CD4-positive, alpha-beta T cell treated with Interleukin-6 for 4 hours (primary cell): ENCODE measurements at places on chromosomes 5 and 9.

- DNase-seq: no peak
Observed at GRCh38 chr5:140134277-140134935, 8.7 kb downstream of the IGIP start.

DNA sequence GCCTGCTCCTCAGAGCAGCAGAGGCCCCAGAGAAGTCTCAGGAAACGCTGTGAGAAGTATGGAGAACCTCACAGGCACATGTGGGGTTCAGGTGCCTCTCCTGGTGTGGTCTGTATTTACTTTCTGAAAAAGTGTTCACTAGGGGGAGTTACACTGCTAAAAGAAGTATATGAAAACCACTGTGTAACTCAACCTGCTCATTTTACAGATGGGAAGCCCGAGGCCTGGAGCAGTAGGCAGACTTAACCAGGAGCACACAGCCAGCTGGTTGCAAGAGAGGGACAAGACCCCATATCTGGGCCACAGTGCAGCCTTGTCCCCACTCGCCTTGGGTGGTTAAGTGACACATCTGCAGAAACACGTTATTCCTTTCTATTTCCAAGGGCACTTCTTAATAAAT lies 112.8 kb upstream of the SAP30L start:
- DNase-seq: no peak

DNA sequence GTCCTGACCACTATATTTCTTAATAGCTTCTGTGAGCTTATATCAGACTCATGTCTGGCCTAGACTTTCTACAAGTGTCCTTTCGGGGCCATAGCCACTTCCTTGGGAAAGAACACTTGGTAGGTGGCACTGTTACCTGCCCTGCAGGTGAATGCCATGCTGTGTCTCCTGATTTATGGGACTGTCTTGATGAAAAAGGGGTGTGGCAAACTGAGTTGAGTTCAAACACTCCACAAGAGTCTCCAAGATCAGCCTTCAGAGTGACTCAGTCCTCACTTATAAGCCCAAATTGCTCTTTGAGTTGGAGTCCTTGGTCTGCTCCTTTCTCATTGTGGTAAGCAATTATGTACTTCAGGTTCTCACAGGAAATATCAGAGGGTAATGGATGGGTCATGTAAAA lies 9.9 kb upstream of the ANKHD1 start:
- DNase-seq: no peak

- DNase-seq: no peak
Observed at GRCh38 chr5:142590451-142591231, 95.2 kb downstream of the FGF1 start.

GRCh38 chr9:109117856-109118807 lies 1.6 kb downstream of the TMEM245 start:
- DNase-seq: peak; percentile 68

GRCh38 chr5:53029608-53030007 lies 40.5 kb downstream of the ITGA2 start:
- DNase-seq: no peak

- peak; percentile 39 for DNase-seq
Observed at GRCh38 chr5:50727149-50727496, 60.7 kb downstream of the PARP8 start.

- no peak for DNase-seq
Observed at GRCh38 chr5:76691467-76692273, 24.3 kb upstream of the F2R start.

GRCh38 chr9:20178197-20178596 lies 389.4 kb upstream of the SLC24A2 start:
- no peak for DNase-seq

DNA sequence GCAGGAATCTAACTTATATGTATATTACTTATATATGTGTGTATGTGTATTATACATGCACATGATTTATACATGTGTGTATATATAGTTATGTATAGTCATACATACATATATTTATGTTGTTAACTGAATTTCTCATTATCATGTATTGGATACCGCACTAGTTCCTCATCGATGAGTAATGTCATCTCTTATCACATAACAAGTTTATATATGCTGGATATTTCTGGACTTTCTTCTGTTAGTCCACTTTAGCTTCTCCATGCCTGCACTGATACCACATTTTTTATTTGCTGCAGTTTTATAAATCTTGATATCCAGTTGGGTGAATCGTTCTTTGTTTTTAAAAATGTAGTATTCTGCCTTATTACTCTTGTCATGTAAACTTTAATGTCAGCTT lies 50.2 kb downstream of the APC start:
- DNase-seq: no peak

GRCh38 chr5:32314658-32315057 lies 1.9 kb upstream of the MTMR12 start:
- DNase-seq: no peak

- no peak for DNase-seq
Observed at GRCh38 chr5:138489683-138490061, 24.4 kb downstream of the EGR1 start.

GRCh38 chr5:136212252-136212721 lies 19.3 kb upstream of the SMIM32 start:
- peak; percentile 50 for DNase-seq

- DNase-seq: no peak
Observed at GRCh38 chr5:43074987-43075318, 34.8 kb upstream of the ANXA2R start.

GRCh38 chr5:88108490-88109279 lies 160.0 kb downstream of the TMEM161B start:
- no peak for DNase-seq

GRCh38 chr5:60916646-60917045 lies 28.2 kb downstream of the ERCC8 start:
- no peak for DNase-seq

DNA sequence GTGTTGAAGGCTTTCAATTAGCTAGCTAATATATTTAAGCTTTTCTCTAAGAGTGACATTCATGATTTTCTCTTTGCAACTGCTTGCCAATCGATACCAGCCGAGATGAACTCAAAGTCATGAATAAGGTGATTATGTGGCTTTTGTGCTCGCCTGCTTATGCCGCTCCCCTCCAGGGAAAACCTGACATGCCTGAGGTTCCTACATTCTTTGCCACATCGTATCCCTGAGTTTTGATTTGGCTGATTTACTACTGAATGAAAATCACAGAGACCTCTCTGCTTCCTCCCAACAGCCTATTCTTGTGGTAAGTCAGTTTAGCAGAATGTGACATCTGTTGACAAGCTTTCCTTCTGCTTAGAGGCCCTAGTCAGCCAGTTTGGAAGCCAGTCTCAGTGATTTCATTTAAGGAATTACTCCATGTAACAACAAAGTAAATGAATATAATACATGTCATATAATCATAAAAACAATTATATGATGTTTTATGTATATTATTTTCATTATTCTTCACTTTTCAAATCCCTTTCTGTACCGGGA lies 513.4 kb downstream of the CSNK1G3 start:
- DNase-seq: no peak

GRCh38 chr9:19441730-19442129 lies 32.9 kb downstream of the ACER2 start:
- no peak for DNase-seq

DNA sequence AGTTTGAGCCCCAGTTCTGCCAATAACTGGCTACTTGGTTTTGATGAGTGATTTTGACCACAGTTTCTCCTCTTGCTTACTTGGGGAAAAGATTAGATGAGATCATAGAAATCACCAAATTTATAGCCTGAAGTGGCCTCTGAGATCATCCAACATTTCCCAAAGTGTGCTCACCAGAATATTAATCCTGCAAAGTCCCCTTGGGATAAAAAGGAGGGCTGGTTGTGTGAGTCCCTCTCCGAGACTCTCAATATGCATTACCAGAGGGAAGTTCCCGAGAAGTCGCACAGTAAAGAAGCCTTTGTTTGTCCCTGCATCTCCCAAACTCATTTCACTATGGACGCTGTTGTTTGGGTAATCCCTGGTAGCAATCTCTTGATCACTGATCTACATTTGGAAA lies 88.4 kb upstream of the ADRA1B start:
- DNase-seq: no peak

GRCh38 chr5:84292788-84293653 lies 91.7 kb downstream of the EDIL3 start:
- no peak for DNase-seq

DNA sequence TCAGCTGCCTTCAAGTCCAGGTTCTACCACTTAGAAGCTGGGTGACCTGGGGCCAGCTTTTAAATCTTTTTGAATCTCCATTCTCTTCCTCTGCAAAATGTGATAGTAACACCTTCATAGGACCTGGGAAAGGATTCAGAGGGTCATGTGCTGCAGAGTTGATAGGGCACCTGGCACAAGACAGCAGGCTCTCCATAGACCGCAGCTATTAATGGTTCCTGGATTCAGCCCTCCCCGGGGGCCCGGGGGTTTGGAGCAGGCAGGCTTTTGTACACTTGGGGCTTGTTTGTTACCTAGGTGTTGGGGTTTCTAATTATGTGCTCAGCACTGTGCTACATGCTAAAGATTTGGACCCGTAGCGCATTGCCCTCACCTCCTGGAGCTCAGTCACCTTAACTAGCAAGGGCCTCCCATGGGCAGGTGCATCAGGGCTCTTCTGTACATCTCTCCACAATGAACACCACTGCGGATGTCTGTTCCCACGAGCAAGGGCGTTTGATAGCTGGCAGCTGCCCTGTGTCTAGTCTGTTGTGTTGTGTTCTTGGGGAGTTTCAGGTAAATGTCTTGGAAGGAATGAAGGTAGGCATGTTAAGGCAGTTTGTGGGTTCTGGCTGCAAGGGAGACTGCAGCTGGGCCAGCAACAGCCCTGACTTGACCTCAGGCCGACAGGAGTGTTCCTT lies 12.1 kb downstream of the PRRC2B start:
- peak; percentile 45 for DNase-seq

DNA sequence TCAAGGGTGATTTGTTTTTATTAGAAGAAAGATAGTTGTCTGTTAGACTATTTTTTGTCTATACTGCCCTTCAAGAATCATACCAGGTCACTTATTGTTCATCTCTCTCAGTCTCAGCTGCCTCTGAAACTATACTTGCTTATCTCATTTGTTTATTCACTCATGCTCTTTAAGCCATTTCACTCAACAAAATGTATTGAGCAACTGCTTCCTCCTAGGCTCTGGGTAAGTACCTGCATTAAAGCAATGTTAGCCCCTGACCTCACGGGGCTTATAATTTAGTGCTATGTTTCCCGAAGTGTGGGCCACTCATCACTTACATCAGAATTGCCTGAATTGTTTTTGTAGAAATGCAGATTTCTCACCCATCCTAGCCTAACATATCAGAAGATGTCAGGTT lies 100.9 kb downstream of the DPYSL3 start:
- DNase-seq: no peak

GRCh38 chr5:132459031-132459982 lies 31.3 kb downstream of the IRF1 start:
- no peak for DNase-seq

GRCh38 chr5:115644046-115644445 lies 18.2 kb upstream of the TMED7 start:
- no peak for DNase-seq

DNA sequence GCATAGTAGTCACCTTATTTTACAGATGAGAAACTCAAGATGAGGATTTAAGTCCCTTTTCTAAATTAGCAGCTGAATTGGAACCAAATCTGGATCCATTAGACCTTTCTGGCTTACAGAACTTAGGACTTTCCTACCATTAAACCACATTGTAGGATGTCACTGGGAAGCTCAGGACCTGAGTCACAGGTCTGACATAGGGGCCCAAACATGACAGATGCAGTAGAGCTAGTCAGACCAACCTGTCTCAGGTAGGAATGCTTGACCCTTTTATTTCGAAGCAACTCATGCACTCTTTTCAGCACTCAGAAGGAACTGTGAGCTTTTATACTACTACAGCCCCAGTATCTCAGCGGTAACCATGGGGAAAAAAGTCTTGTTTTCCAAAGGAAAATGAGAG lies 2.6 kb downstream of the RAB24 start:
- DNase-seq: no peak

DNA sequence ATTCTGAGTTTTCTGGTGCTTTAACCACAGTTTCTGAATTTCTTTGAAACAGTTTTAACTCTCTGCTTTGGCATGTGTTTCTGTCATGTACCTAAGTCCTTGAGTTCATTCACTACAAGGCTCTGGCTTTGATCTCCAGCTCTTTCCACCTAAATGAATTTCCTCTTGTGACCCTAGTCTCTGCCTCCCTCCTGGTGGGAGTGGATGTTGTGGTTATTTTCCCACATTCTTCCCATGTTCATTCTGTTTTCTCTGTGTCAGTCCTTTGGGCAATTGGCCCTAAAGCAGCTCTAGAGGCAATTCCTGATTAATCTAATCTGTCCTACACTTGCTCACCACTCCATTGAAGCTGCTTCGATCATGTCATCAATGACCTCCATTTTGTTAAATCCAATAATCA lies 28.4 kb upstream of the DPYSL3 start:
- no peak for DNase-seq

- DNase-seq: no peak
Observed at GRCh38 chr9:79046401-79046800, 525.4 kb upstream of the TLE4 start.

GRCh38 chr5:34863946-34864345 lies 25.0 kb downstream of the TTC23L start:
- no peak for DNase-seq

- DNase-seq: no peak
Observed at GRCh38 chr5:91255396-91256141, 127.5 kb downstream of the ARRDC3 start.

DNA sequence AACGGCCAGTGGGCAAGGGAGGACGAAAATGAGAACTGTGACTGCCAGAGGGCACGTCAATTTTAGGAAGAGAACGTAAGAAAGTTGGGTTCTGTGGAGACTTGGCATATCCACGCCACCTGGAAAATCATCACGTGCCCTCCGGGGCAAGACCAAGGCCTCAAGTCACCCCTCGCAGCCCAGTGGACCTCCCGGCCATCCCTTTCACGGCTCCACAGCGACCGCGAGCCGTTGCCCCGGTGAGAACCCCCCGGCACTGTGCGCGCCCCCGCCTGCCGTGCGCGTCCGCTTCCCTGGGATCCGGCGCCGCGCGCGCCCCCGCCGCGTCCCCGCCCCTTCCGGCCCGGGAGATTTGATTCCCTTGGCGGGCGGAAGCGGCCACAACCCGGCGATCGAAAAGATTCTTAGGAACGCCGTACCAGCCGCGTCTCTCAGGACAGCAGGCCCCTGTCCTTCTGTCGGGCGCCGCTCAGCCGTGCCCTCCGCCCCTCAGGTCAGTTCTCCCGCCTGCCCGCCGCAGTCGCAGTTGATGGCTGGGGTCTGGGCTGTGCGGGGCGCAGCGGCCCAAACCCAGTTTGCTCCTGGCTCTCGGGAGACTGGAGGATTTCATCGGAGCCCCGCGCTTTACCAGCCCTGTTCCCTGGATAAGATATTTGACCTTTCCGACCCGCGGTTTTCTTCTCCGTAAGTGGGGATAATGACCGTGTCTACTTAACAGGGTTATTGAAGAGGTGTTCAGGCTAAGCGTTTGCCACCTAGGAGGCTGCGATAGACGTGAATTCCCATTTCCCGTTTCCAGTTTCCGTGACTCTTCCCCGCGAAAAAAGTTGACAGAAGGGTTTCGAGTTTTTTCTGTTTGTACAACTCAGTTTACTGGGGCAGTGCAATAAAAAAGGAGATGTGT lies at the start of gene MELK:
MELK (plus strand) TSS at position 381 of the 904 bp plus-strand sequence. CDS start 8,787 bp downstream, outside the sequence.
- DNase-seq: peak; percentile 86
